NCI-H2029 treated with DMSO at 0.1 percent for 48 hours (cell line): ENCODE measurements at places on chromosomes 13 and 19.
A peak's percentile ranks its signal among the peaks of the same experiment; 100 is the strongest.

DNA sequence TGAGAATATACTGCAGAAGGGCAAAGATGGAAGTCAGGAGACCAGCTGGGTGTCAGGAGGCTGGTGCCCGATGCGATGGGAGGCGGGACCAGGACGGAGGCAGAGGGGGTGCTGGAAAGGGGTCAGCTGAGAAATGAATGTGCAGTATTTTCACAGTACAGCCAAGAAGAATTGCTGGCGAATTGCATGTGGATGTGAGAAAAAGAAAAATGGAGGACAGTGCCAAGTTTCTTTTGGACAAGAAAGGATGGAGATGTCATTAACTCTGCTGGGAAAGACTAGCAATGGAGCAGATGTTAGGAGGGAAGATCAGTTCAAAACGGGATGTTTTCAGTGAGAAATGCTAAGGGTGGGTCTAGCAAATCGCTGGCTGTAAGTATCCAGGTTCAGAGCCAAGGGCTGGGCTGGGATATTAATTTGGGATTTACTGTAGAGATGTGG lies 7.0 kb downstream of the CRYL1 start:
- no peak for DNase-seq

DNA sequence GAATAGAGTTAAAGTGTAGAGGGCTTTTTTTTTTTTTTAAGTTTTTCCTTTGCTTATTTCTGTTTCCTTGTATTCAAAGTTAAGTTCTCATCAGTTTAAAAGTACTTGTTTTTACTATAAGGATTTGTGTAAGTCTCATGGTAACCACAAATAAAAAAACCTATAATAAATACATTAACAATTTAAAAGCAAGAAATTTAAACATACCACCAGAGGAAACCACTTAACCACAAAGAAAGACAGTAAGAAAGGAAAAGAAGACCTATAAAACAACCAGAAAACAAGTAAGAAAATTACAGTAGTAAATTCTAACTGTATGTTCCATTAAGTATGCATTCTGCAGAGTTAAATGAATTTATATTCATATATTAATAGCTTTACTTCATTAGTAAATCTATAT lies 999.1 kb upstream of the ATXN8OS start:
- DNase-seq: no peak

DNA sequence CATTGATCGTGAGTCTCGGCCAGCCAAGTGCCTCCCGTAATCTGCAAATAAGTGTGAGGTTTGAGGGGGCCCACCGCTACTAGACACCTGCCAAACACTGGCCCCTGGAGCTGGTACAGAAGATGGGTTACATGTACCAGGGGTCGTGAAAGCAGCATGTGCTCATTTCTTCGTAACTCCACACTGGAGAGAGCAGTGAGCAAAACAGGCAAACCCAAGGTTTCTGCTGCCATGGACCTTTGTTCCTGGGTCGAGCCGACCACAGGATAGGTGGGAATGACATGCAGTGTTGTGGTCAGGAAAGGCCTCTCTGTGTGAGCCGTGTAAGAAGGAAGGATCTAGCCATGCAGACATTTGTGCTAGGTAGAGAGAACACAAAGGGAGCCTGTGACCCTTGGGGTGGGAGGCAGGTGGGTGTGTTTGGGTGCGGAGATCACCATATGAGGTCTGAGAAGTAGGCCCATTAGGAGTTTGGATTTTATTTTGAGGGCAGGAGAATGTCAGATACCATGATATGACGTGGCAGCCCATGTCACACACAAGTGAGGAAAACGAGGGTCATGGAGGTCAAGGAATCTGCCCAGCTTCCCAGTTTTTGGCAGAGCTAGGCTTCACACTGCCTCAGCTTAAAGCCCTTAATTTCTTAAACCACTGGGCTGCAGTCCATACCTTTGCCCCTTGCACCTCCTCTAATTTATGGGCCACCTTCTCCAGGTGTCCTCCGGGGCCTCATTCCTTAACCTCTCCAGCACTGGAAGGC lies 919 bp downstream of the GTF3A start:
- DNase-seq: no peak

DNA sequence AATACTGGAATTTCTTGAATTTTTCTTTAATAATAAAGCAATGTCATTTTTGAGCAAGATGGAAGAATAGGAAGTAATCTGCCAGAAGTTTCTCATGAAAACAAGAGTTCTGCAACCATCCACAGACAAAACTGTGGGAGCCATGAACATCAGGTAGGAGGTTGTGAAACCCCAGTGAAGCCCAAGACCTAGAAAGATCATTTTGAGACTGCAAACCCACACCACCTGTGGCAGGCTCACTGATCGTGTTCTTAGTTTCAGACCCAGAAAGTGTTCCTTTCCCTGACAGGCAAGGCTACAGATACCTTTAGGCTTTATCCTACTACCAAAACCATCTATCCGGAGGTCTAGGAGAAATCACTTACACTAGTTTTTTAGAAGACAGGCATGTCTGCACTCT lies 2189.8 kb upstream of the PCDH20 start:
- no peak for DNase-seq

GRCh38 chr13:97971519-97971918 lies 18.0 kb downstream of the IPO5 start:
- no peak for DNase-seq

DNA sequence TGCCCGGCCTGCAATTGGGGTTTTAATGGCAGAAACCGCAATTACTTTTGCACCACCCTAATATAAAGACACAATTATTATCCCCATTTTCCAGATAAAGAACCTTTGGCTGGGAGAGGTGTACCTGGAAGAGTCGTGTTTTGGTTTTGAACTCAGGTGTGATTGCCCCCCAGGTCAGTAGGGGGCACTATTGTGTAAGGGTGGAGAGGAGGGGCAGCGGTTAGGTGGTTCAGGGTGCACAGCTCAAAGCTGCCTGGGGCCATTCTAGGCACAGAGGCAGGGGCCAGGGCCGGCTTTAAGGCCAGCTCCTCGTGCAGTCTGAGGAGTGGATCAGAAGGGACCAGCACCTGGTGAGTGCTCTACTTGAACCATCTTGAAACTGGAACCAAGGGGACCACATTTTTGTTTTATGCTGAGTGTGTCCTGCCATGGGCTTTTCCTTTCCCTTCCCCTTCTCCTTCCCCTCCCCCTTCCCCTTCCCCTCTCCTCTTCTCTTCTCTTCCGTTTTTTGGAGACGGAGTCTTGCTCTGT lies 5.8 kb upstream of the FCGRT start:
- DNase-seq: peak; percentile 28

DNA sequence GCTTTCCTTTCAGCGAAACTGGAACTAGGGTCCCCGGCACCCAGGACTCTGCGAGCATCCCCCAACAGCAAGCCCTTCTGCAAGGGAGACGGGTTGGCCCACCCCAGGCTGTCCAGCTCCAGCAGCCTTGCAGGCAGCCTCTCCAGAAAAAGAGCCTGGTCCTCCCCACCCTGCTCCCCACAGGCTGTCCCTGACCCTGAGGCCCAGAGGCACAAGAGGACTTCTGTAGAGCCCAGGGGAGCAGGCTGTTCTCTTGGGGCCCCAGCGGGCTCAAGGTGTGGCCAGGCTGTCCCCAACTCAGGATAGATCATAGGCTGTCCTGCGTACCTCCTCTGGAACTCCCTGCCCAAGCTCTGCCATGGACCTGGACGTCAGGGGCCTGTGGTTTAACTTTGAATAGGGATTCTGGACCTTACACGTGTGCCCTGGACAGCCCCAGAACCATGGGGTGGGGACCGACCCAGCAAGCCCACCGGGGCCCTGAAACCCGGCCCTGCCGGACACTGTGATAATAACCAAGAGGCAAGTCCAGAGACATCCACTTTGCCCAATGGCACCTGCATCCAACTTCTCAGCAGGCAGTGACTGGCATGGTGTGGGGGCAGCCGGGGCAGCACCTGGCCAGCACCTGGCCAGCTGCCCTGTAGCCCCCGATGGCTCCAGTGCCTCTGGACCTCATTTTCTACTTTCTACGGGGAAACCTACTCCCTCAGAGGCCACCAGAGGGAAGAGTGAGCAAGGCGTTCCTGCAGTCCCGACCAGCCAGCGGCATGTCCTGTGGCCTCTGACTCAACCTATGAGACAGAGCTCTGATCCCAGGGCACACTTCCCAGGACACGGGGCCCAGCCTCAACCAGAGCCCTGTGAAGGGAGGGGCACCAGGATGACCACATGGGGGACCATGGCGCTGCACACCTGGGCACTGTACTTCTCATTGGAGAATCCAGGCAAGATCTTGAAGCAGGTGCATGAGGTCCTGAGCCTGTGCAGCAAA lies 50.9 kb upstream of the TPM4 start:
- no peak for DNase-seq

- no peak for DNase-seq
Observed at GRCh38 chr13:99375738-99376080, 68.5 kb upstream of the GPR183 start.

GRCh38 chr13:112105892-112106291 lies 38.9 kb downstream of the SOX1 start:
- DNase-seq: no peak

GRCh38 chr19:8161135-8161646 lies 11.8 kb upstream of the FBN3 start:
- DNase-seq: peak; percentile 78

DNA sequence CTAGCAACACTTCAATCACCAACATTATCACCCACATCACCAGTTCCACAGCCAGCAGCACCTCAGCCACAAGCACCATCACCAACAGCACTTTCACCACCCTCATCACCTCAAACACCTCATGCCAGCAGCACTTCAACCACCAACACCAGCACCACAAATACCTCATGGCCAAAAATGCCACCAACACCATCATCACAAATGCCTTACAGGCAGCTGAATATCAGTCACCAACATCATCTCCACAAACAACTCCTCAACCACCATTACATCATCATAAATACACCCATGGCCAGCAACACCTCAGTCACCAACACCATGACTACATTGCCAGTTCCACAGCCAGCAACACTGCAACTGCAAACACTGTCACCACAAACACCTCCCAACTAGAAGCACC lies 10.4 kb downstream of the FCER2 start:
- DNase-seq: no peak

DNA sequence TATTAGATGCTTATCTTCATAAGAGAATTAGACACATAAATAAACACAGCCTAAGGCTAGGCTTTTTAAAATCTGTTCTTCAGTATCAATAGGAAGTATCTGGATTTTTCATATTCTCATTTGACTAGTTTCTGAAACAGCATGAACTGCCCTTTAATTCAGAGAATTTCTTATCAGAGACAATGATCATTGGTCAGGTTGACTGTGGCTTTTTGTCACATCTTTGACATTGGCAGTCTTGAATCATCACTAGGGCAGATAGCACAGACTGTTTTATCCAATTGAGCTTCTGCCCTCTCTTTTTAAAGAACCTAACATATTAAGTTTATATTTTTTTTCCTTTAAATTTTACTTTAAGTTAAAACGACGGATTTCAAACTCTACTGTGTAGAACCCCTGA lies 59.6 kb downstream of the DPY19L3 start:
- no peak for DNase-seq

DNA sequence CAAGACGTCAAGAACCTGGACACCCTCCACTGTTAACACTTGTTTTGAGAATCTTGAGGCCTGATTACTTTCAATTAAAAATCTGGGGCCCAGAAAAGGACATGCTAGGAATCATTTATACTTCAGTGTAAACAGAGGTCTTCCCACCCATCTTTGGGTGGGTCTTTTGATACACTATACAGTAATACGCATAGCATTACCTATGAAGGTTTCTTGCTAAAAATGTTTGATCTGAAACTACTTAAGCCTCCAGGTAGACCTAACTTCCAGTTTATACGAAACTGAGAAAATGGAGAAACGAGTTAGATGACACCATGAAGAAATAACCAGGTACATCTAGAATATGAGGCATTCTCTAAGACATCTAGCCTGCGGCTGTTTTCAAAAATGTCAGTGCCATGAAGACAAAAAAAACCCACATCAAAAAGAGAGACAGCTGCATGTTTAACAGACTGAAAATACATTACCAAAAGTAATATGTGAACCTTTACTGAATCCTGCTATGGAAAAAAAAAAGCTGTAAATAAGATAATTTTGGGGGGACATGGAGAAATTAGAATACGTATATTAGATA lies 36.6 kb downstream of the TGDS start:
- no peak for DNase-seq

DNA sequence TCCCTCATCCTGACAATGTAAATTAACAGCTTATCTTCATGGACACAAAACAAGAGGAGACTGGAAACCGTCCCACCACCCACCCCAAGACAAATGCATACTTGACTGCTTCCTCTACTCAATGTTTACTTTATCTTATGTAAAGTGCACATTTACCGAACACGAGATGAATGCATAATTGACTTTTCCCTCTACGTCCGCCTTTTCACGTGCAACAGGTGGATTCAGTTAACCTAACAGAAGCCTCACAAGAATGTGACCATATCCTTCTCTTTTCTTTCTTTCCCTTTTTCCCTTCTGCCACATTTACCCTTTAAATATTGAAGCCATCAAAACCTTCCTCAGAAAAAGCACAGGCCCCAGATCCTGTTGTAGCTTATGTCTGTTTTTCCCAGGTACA lies 468.0 kb downstream of the UQCRFS1 start:
- DNase-seq: no peak

- DNase-seq: no peak
Observed at GRCh38 chr13:18991060-18991459, 190.6 kb downstream of the TUBA3C start.
